Activated effector memory CD4-positive, alpha-beta T cell treated with Interleukin-2 at 50 U/mL for 16 hours (primary cell): ENCODE measurements at places on chromosomes 2 and 18.

DNA sequence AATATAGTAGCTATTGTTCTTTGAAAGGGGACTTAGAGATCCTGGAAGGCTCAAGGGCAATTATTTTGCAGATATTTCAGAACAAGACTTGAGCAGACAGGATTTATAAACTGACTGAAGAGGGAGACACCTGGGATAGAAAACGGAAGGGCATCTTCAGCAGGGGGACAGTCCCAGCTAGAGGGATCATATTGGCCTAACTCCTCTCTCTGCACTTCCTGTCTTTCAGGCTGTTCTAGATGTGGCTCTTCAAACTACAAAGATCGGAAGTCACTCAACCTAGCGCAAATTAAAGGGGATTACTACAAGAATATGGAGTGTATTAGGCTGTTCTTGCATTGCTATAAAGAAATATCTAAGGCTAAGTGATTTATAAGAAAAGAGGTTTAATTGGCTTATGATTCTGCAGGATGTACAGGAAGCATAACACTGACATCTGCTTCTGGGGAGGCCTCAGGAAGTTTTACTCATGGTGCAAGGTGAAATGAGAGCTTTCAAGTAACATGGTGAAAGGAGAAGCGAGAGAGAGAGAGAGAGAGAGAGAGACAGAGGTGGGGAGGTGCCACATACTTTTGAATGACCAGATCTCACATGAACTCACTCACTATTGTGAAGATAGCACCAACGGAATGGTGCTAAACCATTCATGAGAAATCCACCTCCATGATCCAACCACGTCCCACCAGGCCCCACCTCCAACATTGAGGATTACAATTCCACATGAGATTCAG is 5.3 kb upstream of the CTIF start:
- no peak for DNase-seq

DNA sequence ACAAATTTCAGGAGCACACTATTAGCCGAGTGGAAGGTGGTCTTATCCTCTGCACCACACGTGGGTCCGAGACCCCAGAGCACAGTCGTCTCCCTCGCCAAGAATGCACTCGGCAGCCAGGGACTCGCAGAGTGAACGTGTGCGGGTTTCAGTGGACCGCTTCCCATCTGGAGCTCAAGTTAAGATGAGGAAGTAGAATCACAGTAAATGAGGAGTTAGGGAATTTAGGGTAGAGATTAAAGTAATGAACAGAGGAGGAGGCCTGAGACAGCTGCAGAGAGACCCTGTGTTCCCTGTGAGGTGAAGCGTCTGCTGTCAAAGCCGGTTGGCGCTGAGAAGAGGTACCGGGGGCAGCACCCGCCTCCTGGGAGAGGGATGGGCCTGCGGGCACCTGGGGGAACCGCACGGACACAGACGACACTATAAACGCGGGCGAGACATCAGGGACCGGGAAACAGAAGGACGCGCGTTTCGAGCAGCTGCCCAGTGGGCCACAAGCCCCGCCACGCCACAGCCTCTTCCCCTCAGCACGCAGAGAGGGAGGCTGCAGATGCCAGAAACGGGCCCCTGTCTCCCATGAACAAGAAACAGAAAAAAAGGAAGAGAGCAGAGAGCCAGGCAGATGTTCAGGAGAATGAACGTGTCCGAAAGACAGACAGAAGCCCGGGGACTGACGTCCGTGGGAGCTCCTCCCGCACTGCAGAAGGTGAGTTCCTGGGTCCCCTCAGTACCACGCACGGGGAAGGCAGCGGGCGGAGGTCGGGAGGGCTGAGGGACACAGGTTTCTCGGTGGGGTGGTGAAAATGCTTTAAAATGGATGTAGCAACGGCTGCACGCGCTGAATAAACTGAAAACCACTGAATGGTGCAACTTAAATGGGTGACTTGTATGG is 5.4 kb upstream of the KCNG2 start:
- DNase-seq = no peak

DNA sequence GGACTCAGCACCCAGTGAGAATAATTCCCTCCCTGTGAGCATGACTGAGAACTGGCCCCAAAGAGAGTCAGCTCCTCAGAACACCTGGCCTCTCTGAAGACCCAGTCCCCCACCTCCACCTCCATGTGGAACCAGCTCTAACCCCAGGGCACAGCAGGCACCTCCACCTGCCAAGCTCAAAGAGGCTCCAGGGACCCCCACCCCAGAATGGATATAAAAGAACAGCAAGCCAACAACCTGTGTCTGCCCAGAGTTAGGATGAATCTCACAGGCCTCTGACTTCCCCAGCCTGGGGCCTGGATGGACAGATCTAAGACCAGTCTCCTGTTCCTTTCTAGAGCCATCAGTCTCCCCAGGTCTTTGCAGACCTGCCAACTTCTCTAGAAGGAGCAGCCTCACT is 498.5 kb downstream of the EIPR1 start:
- no peak for DNase-seq

- no peak for DNase-seq
Measured at GRCh38 chr2:44964752-44965236, 23.3 kb downstream of the SIX3 start.

- no peak for DNase-seq
Measured at GRCh38 chr2:50491541-50492476, 540.1 kb downstream of the NRXN1 start.
